Occipital lobe (tissue), 3 donors: ENCODE measurements at places on chromosomes 2 and 18. TPM values are rescaled to one million over a fixed set of nuclear protein-coding genes. Genes with fewer than 3 reads are reported as not detected.

GRCh38 chr18:79197531-79197930, 128.3 kb downstream of the ATP9B start:
- DNase-seq: no peak

DNA sequence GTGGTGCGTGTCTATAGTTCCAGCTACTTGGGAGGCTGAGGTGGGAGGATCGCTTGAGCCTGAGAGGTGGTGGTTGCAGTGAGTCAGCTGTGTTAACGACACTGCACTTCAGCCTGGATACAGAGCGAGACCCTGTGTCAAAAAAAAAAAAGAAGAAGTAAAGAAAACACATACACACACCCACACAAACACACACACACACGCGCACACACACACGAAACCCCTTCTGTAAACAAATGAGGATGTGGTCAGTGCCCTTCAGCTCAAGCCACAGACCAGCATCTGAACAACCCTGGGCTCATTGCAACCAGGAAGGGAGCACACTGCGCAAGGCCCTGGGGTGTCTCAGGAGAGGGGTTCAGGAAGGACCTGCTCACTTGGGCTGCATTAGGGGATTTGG, 47.9 kb upstream of the KCNF1 start:
- DNase-seq: no peak

DNA sequence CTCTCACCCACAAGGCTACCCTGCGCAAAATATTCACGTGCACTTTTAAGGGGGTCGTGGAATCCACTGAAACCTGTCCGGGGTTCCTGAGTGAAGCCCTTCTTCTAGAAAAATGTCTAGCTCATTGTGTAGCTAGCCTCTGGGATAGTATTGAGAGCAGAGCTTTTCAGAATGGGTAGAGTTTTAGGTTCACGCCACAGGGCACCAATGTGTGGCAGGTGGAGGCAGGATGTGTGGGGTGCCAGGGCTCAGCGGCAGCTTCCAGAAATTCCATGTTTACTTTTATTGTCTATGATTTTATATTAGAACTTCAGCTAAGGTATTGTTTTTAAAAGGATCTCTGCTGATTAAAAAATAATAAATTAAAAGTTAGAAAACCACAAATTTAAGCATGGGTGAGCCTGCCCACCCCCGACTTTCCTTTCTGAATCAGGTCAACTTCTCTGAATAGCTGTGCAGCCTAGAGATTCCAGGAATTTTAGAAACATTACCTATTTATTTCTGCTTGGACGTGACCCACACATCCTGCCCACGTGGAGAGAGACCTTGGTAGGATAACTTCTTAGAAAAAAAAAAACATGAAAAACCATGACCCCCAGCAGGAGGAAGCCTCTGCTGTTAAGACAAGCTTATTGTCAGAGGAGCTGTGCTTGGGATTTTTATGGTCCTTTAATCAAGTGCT, 163.7 kb downstream of the CTIF start:
- DNase-seq: no peak

GRCh38 chr18:36620788-36621187, 208.0 kb downstream of the TPGS2 start:
- DNase-seq: no peak

DNA sequence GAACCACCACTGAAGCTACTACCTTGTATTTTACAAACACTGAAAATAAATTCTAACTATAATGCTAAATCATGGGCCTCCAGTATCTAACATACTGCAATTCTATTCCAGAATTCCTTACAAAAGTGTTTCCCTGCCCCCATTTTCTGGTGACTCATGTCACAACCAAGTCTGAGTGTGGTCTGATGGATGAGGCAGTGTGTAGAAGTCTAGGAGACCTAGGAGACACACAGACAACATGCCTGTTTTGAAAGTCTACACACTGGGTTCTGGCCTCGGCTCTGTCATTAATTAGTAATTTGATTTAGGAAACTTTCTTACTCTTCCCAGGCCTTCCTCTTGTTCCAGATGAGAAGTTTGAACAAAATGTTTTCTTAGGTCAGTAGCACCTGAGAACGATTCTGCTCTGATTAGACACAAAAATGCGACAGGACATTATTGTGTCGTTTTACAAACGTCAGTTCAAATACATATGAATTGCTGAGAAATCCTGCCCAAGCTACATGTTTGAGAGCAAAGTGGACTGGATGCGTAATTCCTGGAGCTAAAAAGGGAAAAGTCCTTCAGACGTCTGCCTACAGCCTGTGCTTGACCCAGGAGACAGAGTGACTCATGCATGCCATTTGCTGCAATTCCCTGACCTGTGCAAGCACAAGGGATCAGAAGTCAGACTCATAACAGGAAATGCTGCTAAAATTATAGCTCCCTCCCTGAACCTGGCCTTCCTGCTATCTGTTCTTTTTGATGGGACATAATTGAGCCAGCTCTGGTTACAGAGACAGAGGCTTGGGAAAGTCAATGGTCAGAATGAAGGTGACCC, 494.4 kb downstream of the SOX11 start:
- DNase-seq: no peak

DNA sequence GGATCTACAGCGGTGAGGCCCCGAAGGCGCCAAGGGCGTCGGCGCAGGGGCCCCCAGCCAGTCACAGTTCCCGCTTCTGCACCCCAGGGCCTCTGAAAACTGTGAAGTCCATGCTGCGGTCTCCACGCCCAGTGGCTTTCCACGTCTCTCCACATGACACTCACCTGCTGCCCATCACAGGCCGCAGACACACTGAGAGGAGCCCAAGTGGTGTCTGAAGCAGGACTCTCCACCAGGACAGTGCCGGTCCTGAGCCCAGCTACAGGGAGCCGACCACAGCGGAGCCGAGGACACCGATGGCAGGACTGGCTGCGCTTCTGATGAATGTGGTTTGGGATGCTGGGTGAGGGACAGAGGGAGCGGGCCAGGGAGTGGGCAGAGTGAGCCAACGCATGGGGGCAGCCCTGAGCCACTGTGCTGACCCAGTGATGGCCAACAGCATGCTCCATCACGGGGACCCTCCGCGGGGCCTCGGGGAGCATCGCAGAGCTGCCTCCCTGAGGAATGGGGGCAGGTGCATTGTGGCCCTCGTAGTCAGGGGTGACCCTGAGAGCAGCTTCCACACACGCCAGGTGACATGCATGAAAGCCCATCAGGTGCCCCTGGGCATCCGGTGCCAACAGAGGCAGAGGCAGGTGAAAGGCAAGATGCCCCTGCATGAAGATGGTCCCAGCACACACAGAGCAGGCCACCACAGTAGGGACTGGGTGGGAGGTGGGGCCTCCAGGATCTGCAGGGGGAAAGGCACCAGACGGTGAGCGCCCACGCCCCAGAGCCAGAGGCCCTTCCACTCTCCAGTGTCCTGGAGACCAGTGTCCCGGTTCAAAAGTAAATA, 116.6 kb downstream of the HDAC4 start:
- DNase-seq: no peak

DNA sequence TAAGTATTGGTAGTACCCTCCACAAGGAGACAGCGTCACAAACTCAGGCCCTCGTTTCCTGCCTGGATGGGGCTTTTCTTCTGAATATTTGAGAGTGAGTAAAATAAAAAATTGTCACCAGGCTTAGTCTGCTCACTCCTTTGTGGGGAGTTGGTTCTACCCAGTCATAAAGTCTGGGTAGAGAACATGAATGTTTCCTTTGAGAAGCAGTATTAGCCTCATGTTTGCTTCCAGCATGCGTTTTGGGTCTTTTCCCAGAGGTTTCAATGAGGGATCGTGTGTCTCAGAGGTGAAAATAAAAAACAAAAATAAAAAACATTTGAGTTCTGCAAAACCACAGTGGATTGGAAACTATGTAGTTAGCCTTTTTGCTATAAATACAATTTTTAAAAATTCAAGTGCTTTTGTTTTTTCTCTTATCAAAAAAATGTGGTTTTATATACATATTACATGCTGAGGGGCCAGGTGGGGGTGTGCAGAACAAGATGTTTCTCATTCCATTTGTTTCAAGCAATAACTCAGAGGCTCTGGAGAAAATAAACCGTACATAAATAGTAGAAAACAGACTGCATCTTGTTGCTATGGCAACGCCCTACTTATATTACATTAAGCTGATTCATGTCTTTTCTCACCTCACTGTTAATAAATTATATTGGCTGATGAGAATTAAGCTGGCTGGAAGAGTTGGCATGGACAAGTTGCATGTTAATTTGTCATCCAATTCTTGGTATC, 225.4 kb upstream of the FBXO11 start:
- no peak for DNase-seq

DNA sequence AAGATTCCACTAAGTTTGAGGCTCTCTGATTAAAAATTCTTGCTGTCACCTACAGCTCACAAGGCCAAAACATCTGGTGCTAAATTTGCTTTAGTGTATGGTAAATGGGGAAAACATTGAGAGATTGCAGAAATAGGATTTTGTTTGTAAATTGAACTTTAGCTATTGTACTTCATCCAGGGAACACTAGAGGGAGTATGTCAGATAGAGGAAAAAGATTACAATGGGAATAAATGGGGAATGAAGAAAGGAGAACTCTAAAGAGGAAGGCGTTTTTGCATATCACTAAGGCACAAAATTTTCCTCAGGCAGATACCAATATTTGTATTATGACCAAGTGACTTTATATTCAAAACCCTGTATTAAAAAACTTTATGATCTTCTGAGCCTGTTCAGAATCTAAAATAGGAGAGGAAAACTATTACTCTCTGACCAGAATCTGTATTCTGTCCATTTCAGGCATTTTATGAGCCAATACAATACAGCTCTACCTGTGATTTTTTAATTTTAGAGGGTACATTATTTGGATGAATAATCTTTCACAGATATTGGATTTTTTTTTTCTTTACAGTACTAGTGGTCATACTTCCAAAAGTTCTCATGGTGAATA, 52.3 kb upstream of the ITGB6 start:
- no peak for DNase-seq

- DNase-seq: no peak
Measured at GRCh38 chr2:229195346-229195947, 75.6 kb downstream of the PID1 start.

DNA sequence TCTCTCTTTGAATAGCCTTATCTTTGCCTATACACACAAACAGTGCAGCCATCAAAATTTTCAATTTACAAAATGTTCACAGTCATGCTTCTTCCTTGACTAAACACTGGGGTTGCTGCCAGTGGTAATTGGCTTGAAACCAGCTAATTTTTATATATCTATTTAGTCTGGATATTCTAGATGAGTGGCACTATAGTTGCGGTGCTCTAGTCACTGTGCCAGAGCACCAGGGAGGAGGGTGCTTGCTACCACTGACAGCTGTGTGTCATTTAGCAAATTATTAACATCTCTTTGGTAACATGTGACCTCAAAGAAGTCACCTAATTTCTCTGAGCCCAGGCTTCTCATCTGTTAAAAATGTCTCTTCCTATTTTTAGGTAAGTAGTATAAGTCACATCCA, 130.4 kb downstream of the MEIS1 start:
- DNase-seq: no peak

LYG2 gene
- total RNA-seq: not detected

ADD2 gene
- 435 TPM for total RNA-seq

ZNF804A gene
- 15.6 TPM for total RNA-seq

FLACC1 gene
- total RNA-seq: 3.7 TPM

SULT1C2 gene
- total RNA-seq: 0.62 TPM
